ENCODE measurements at places on chromosomes 4 and X.

GRCh38 chr4:86918539-86919072, 16.2 kb upstream of the AFF1 start:
- H3K27me3 ChIP-seq: no peaks in the 10 kb centered on the region
- H3K36me3 ChIP-seq: no peaks in the 10 kb centered on the region
- no peak overlapping the region for H3K27ac ChIP-seq
- H3K4me1 ChIP-seq: no peaks in the 10 kb centered on the region
- H3K4me3 ChIP-seq: no peak overlapping the region

DNA sequence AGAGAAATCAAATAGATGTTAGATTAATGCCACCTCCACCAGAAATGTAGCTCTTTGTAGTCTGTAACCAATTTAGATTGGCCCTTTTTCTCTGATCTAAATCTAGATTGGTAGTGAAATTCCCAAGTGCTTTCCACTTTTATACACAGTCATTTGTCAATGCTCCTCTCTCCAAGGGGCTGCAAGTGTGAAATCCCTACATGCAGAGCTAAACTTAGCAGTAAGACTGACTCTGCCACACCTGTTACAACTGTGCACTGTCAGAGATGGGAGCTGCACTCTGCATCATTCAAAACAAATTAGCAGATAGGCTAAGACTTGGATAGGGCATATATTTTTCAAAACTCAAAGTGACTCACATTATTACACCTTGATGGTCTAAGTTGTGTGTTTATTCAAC, 9.1 kb downstream of the SERTM2 start:
- no peak overlapping the region for H3K27ac ChIP-seq
- peaks cover 40% of the 10 kb centered on the region for H3K4me1 ChIP-seq
- H3K27me3 ChIP-seq: no peaks in the 10 kb centered on the region
- no peak for DNase-seq
- H3K36me3 ChIP-seq: no peaks in the 10 kb centered on the region

GRCh38 chrX:15204130-15204751, 65.6 kb downstream of the ASB9 start:
- H3K4me1 ChIP-seq: no peaks in the 10 kb centered on the region
- no peak overlapping the region for H3K27ac ChIP-seq
- no peaks in the 10 kb centered on the region for H3K36me3 ChIP-seq
- H3K4me3 ChIP-seq: no peak overlapping the region

GRCh38 chrX:20742106-20742505, 475.4 kb upstream of the RPS6KA3 start:
- no peak overlapping the region for H3K27ac ChIP-seq
- no peaks in the 10 kb centered on the region for H3K27me3 ChIP-seq
- DNase-seq: no peak
- no peak overlapping the region for H3K4me3 ChIP-seq

GRCh38 chr4:26197018-26197779, 123.6 kb upstream of the RBPJ start:
- DNase-seq: no peak
- H3K36me3 ChIP-seq: no peaks in the 10 kb centered on the region
- no peaks in the 10 kb centered on the region for H3K27me3 ChIP-seq
- 0 out of 2 replicates have a peak, but pooled peaks cover 4% of the 10 kb centered on the region for H3K4me1 ChIP-seq
- H3K27ac ChIP-seq: no peak overlapping the region

DNA sequence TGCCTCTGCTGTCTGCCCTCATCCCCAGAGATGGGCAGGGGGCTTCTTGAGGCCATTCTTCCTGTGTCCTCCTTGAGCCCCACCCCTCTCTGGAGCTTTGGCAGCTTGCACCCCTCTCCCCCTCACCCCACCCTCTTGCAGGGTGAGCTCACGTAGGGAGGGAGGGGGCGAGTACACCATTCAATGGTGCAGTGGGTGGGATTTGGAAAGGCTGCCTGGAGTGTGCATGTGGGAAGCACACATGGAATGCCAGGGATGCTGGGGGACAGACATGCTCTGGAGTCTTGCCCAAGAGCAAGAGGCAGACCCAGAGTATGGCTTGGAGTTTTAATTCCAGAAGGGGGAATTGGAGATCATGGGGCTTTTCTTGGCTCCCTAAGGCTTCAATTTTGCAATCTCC, 5.6 kb downstream of the PAK3 start:
- H3K4me3 ChIP-seq: no peak overlapping the region
- DNase-seq: no peak
- H3K27me3 ChIP-seq: no peaks in the 10 kb centered on the region
- H3K27ac ChIP-seq: no peak overlapping the region
- peaks cover 8% of the 10 kb centered on the region for H3K4me1 ChIP-seq
- 0 out of 2 replicates have a peak, but pooled peaks cover 4% of the 10 kb centered on the region for H3K36me3 ChIP-seq

GRCh38 chrX:48590203-48591103, 6.8 kb upstream of the WDR13 start:
- H3K27ac ChIP-seq: no peak overlapping the region
- DNase-seq: no peak
- H3K27me3 ChIP-seq: no peaks in the 10 kb centered on the region

DNA sequence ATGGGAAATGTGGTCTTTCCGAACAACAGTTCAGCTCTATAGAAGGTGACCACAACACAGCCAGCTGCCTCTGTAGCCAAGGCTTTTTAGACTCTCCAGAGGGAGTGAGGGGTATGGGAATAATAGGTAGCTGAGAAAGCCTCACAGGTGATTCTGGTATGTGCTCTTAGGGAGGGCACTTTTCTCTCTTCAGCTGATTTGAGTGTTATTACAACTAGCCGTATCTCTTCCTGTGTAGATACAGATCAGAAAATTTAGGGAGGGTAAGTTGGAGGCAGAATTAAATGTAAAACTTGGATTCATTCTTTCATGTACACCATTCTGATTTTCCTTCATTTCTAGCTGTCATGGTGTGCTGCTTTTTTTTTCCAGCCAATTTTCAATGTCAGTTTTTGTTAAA, 154.9 kb downstream of the BMPR1B start:
- H3K27ac ChIP-seq: no peak overlapping the region
- DNase-seq: no peak
- H3K4me1 ChIP-seq: peaks cover 1% of the 10 kb centered on the region
- no peak overlapping the region for H3K4me3 ChIP-seq
- H3K36me3 ChIP-seq: no peaks in the 10 kb centered on the region

- DNase-seq: no peak
- no peaks in the 10 kb centered on the region for H3K4me1 ChIP-seq
- no peaks in the 10 kb centered on the region for H3K36me3 ChIP-seq
- no peaks in the 10 kb centered on the region for H3K27me3 ChIP-seq
These were observed 28.3 kb upstream of the GUCY1A1 start for GRCh38 chr4:155638195-155638965.

DNA sequence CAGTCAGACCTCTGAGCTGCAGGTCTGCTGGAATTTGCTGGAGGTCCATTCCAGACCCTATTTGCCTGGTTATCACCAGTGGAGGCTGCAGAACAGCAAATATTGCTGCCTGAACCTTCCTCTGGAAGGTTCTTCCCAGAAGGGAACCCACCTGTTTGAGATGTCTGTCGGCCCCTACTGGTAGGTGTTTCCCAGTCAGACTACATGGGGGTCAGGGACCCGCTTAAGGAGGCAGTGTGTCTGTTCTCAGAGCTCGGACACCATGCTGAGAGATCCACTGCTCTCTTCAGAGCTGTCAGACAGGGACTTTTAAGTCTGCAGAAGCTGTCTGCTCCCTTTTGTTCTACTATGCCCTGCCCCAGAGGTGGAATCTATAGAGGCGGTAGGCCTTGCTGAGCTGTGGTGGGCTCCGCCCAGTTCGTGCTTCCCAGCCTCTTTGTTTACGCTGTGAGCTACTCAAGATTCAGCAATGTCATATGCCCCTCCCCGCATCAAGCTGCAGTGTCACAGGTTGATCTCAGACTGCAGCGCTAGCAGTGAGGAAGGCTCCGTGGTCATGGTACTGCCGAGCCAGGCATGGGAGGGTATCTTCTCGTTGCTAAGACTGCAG, 44.1 kb upstream of the KDR start:
- peak; percentile 59 for DNase-seq
- no peaks in the 10 kb centered on the region for H3K36me3 ChIP-seq
- no peak overlapping the region for H3K4me3 ChIP-seq
- H3K27me3 ChIP-seq: no peaks in the 10 kb centered on the region
- no peaks in the 10 kb centered on the region for H3K4me1 ChIP-seq

DNA sequence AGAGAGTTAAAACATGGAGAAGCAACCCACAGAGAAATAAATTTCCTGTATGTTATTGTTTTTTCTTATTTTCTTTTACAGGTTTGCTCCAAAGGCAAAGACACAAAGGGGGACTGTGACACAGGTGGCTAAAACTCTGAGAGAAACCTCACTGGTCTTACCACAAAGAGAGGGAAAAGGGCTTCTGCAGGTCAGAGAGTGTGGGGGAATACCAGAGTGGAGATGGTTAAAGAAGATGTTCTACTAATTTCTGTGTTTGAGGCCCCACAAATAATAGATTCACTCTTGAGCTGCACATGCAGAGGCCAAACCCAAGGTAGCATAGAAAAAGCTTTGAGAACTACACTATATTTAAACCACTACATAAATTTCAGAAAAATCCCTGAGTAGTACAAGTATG, 151.3 kb downstream of the GABRA3 start:
- no peak overlapping the region for H3K27ac ChIP-seq
- H3K4me1 ChIP-seq: no peaks in the 10 kb centered on the region
- no peaks in the 10 kb centered on the region for H3K27me3 ChIP-seq
- H3K4me3 ChIP-seq: no peak overlapping the region

- no peak overlapping the region for H3K27ac ChIP-seq
- no peaks in the 10 kb centered on the region for H3K27me3 ChIP-seq
- no peak overlapping the region for H3K4me3 ChIP-seq
- no peaks in the 10 kb centered on the region for H3K36me3 ChIP-seq
- H3K4me1 ChIP-seq: no peaks in the 10 kb centered on the region
These were observed 310.0 kb downstream of the PRR32 start for GRCh38 chrX:127129510-127129909.

- no peaks in the 10 kb centered on the region for H3K4me1 ChIP-seq
- DNase-seq: no peak
- H3K36me3 ChIP-seq: no peaks in the 10 kb centered on the region
- H3K27me3 ChIP-seq: no peaks in the 10 kb centered on the region
- H3K4me3 ChIP-seq: no peak overlapping the region
These were observed 288.7 kb upstream of the CTSO start for GRCh38 chr4:156242390-156242789.

GRCh38 chr4:176009254-176009653, 56.4 kb upstream of the WDR17 start:
- no peaks in the 10 kb centered on the region for H3K4me1 ChIP-seq
- no peak overlapping the region for H3K27ac ChIP-seq
- H3K27me3 ChIP-seq: no peaks in the 10 kb centered on the region
- H3K36me3 ChIP-seq: no peaks in the 10 kb centered on the region

DNA sequence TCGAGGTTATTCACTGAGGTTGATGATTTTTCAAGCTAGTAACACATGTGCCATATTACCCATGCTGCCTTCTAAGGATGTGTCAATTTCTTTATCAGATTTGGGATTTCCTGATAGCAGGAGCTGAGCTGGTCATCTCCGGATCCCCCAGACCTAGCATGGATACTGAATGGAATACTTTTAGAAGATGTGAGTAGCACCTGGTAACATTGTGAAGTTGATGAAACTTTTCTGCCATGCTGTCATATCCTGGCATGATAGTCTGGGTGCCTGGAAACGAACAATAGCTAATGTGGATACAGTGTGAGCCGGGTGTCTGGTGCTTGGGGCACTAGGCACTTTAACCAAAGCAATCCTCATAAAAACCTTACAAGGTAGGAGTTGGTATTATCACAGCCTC, 11.0 kb upstream of the CYTL1 start:
- H3K27me3 ChIP-seq: no peaks in the 10 kb centered on the region
- H3K4me1 ChIP-seq: no peaks in the 10 kb centered on the region
- no peak for DNase-seq
- H3K4me3 ChIP-seq: no peak overlapping the region
- no peaks in the 10 kb centered on the region for H3K36me3 ChIP-seq

DNA sequence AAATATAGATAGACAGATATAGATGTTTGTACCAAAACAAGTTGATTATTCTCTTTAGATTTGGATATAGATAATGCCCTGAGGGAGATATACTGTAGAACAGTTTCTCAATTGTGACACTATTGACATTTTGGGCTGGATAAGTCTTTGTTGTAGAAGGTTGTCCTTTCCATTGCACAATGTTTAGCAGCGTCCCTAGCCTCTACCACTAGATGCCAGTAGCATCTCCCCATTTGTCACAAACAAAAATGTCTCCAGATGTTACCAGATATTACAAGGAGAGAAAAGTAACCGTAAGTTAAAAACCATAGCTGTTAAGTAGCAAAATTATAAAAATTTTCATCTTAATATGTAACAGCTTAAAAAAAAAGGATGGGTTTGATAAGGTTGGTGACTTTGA, 2595.3 kb downstream of the ARAP2 start:
- H3K27ac ChIP-seq: no peak overlapping the region
- H3K27me3 ChIP-seq: no peaks in the 10 kb centered on the region
- no peaks in the 10 kb centered on the region for H3K36me3 ChIP-seq
- DNase-seq: peak; percentile 49
- no peak overlapping the region for H3K4me3 ChIP-seq

- H3K27ac ChIP-seq: no peak overlapping the region
- no peaks in the 10 kb centered on the region for H3K4me1 ChIP-seq
- H3K27me3 ChIP-seq: no peaks in the 10 kb centered on the region
- no peak for DNase-seq
- H3K4me3 ChIP-seq: no peak overlapping the region
These were observed 8.5 kb upstream of the CTAG2 start for GRCh38 chrX:154661899-154662298.

DNA sequence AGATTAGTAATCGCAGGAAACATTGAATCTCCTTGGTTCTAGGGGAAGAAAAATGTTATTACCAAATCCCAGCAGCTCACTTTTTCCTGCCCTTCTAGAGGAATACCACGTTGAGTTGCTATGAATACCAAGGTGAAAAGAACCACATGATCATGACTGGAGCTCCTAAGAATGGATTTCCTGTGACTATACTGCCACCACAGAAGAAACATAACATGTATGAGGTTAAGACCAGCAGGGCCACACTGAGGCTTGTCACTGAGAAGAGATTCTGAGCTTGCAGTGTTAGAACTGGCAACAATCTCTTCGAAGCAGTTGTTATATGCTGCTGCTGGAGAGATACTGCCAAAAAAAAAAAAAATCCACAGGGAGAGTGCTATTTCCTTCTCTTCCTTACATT, 1235.3 kb downstream of the FSTL5 start:
- no peak overlapping the region for H3K4me3 ChIP-seq
- H3K27me3 ChIP-seq: no peaks in the 10 kb centered on the region
- no peaks in the 10 kb centered on the region for H3K4me1 ChIP-seq
- no peak overlapping the region for H3K27ac ChIP-seq

DNA sequence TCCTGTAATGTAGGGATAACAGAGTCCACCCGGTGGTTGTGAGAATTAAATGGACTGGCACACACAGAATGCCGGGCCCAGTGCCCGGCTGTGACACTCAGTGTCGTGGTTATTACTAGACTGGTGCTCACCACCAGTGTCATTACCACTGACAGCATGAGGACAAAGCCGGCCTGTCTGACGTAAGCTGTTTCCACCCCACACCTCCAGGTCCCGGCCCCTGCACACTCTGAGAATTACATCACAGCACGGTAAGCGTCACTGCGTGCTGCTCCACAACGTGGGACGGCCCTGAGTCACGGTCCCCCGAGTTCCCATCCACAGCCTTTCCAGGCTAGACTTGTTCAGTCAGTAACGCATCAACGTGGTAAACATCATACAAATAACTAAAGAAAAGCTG, 22.9 kb downstream of the FAT1 start:
- no peak overlapping the region for H3K4me3 ChIP-seq
- no peaks in the 10 kb centered on the region for H3K27me3 ChIP-seq
- DNase-seq: no peak
- H3K36me3 ChIP-seq: no peaks in the 10 kb centered on the region
- peak overlapping the region; percentile 54 for H3K27ac ChIP-seq

Measured in GM23338 (cell line).